ENCODE measurements at places on chromosomes 6 and 20.

DNA sequence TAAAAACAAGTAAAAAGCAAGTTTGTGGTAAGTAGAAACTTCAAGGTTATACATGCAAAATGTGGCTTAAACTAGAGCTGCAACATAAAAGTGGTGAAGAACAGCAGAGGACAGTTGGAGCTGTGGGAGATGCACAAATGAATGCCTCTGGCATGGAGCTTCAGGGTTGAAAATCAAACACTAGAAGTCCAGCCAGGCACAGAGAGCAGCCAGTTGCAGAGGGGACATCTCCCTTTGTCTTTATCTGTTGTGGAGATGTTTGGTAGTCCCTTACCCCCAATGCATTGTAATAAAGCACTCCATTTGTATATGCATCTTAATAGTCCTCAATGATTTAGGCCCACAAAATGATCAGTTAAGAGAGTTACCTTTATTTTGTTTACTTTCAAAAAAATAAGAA lies 73.1 kb upstream of the C20orf144 start:
- no peak for DNase-seq

DNA sequence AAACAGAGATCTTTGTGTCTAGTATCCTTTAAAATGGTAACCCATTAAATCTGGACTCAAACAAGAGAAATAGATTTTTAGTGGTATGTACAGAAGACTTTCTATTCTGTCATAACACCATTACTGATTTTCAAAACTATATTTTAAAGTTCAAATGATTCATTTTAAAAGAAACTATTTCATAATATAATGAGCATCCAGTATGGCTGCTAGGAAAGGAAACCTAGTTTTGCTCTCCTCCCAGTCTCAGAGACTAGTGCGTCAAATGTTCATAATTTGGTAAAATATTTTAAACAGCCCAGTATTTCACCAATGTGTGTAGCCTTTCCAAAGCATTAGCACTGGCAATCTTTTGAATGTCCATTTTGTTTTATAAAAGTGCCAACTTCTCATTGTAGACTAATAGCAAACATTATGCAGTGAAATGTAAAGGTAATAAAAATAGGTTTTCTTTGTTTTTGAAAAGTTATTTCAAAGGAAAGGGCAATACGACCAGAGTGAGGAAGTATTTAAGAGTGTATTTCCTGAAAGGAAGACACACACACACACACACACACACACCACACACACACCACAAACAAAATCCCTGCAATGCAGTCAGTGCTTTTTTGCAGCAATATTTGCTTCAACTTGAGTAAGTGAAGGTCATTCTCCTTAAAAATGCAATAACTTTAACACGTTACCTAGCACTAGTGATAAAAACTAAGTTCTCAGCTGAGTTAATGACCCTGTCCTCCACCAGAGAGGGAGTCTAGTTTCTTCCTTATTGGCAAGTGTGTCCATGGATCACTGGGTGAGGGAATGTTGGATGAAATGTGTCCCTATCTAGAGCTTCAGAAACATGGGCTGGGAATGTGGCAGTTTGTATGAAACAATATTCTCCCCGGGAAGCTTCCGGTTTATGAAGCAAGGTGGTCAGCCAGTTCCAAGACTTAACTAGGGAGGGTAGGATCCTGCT lies 4.6 kb downstream of the PPP1R3G start:
- DNase-seq: no peak

DNA sequence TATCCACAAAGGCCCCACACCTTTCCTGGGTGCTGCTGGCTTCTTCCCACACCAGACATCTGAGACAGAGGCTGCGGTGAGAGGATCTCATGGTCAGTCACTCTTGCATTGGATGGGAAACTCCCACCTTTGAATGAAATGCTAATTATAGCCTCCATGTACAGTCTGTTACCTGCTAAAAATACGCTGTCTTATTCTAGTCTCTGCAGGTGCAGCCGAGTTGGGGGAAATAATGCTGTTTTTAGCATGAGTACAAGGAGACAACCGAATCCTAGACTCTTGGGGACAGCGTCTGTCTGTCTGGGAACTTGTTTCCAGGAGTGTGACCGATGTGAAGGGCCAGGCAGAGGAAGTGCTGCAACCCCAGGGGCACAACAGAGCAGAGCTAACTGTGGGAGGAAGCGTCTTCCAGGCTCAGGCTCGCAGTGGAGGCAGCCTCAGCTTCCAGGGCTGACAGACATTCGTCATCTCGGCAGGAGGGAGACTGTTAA lies 286.2 kb downstream of the PREX1 start:
- no peak for DNase-seq

GRCh38 chr6:32234934-32235333 lies 11.1 kb upstream of the NOTCH4 start:
- no peak for DNase-seq

- DNase-seq: no peak
Measured at GRCh38 chr20:2713285-2713684, 20.7 kb downstream of the EBF4 start.
